ENCODE measurements at places on chromosomes 2 and 18.

DNA sequence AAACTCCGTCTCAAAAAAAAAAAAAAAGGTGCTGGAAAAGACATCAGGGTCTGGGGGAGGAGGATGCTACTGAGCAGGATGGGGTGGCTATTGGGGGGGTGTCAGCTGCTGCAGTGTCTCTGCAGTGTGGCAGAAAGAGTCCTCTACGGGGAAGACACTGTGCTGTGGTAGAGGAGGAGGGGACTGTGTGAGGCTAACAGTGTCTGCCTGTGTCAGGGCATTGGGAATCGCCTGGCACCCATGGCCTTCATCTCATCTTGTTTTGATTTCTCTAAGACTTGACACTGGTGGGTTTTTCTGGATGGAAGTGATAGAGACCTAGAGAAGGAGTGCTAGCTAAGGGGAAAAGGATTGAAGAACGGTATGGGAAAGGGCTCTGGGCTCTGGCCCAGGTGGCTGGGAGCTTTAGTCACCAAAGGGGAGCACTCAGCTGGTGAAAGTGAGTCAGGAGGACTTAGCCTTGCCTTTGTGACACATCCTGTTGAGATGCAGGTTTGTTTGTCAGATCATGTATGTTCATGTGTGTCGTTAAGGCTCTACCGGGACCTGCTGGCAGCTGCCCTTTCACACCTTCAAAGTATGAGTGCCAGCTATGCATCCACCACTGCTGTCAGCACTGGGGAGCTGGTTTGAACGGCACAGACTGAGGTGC is 58.0 kb downstream of the FARP2 start:
- DNase-seq, result no peak

DNA sequence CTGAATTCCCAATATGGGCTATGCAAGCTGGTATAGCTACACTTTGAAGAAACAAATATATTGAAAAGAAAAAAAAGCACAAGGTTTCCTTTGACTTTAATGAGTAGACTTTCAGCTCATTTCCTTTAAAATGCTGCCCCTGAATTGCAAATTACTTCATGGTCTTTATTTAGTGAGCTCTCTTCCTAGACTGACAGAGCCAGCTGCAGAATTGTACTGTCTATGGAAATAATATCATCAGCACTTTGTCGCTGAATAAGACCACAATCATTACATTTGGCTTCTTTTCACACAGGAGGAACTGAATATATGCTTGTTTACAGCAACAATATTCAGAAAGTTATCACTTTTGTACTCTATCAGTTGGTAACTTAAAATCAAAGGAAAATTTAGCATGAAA is 41.7 kb downstream of the ARL5A start:
- DNase-seq, result no peak

- no peak for DNase-seq
Observed at GRCh38 chr18:24234330-24234729, 95.5 kb downstream of the CABYR start.

- DNase-seq, result no peak
Observed at GRCh38 chr2:238629064-238629463, 202.3 kb downstream of the ASB1 start.

- no peak for DNase-seq
Observed at GRCh38 chr2:199273042-199273511, 184.7 kb downstream of the SATB2 start.

- DNase-seq, result no peak
Observed at GRCh38 chr2:654896-655295, 22.3 kb downstream of the TMEM18 start.

GRCh38 chr2:239177325-239177724 is 223.5 kb downstream of the HDAC4 start:
- no peak for DNase-seq

DNA sequence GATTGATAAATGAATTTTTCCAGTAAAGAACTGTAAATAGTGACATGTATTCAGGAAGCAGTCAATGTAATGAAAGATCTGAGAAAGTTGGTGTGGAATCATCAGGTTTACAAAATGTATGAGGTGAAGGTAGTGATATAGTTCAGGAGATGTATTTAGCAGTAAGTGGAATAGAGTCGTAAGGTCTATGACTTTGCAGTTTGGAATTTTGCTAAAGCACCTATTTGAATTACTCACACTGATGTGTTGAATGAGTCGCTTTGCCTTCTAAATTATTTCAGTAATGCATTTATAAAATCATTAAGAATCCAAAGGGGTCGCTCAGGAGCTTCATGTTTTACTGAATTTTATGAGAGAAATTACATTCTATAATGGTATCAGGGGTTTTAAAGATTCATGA is 713.7 kb downstream of the DSC3 start:
- no peak for DNase-seq

DNA sequence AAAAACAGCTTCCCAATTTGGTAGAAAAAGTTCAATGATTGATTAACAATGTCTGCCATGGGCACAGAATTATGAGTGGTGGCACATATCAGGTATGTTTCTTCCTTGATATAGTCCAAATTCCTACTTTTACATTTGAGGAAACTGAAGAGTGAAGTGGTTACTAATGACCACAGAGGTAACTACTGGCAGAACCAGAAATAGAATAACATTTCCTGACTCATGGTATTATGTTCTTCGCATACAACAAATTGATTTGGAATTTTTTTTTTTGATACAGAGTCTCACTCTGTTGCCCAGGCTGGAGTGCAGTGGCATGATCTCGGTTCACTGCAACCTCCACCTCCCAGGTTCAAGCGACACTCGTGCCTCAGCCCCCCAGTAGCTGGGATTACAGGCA is 6.0 kb upstream of the NFE2L2 start:
- DNase-seq, result no peak

Measured in stimulated activated CD4-positive, alpha-beta T cell treated with anti-CD3 and anti-CD28 coated beads, Interleukin-15, amount 100 ng/mL, for 1 hour (primary cell).